ENCODE measurements at places on chromosomes 5 and 9.

- DNase-seq: no peak
Observed at GRCh38 chr5:131357739-131358561, 94.1 kb downstream of the CDC42SE2 start.

DNA sequence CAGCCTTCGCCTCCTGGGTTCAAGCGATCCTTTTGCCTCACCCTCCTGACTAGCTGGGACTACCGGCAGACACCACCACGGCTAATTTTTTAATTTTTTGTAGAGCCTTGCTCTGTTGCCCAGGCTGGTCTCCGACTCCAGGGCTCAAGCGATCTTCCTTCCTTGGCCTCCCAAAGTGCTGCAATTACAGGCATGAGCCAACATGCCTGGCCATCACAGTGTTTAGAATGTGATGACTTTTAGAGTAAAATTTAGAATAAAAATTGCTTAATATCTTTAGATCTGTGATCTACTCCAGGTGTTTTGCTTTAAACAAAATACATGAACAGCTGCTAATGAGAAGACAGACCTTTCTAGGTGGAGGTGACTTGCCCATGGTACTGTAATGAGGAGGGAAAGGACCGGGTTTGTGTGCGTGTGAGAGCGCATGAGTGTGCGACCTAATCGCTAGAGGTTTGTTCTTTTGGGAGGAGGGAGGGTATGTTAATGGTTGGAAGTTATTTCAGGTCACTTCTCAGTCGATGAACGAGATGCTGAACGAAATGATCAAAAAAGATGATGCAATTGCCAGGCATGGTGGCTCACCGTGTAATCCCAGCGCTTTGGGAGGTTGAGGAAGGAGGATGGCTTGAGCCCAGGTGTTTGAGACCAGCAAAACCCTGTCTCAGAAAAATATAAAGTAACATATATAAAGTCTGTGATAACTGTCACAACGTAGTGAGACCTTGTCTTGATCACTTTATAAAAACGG lies 2.0 kb downstream of the CNOT6 start:
- DNase-seq: no peak

GRCh38 chr5:125891061-125891725 lies 532.0 kb upstream of the GRAMD2B start:
- no peak for DNase-seq

GRCh38 chr5:1745796-1746370 lies 53.8 kb downstream of the MRPL36 start:
- DNase-seq: no peak

- no peak for DNase-seq
Observed at GRCh38 chr5:169831331-169831730, 149.0 kb downstream of the INSYN2B start.

- no peak for DNase-seq
Observed at GRCh38 chr5:59768152-59769040, 125.1 kb downstream of the PDE4D start.

GRCh38 chr9:108787690-108788048 lies 68.1 kb downstream of the ACTL7B start:
- DNase-seq: peak; percentile 8

DNA sequence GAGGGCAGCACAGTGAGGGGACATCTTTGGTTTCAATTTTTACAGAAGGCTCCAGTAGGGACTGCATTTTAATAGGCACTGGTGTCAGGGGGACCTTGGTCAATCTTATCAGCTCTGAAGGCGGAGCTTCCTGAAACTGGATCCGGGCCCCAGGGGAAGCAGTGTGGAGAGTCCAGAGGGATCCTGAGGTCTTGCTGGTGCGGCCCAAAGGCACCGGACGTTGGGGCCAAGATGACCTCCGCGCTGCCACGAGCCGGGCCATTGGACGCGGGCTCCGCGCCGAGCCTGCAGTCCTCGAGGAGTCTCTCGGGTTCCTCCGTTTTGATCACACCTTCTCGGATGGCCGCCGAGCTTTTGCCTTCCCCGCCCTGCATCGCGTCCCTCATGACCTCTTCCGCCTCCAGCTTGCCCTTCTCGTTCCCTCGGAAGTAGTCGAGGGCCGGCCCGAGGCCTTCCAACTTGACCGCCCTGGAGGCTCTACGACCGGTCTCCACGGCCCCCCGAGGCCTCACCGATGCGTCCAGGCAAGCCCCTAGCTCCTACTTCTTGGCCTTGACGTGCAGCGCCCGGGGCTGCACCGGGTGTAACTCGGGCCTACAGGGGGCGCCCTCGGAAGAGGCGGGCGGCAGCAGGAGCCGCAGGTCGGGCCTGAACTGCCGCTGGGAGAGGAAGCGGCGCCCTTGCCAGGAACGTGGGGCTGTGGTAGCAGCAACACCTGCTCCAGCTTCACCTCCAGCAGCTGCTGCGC lies 18.8 kb downstream of the C5orf52 start:
- no peak for DNase-seq

- no peak for DNase-seq
Observed at GRCh38 chr9:71663931-71664459, 104.3 kb downstream of the CEMIP2 start.

DNA sequence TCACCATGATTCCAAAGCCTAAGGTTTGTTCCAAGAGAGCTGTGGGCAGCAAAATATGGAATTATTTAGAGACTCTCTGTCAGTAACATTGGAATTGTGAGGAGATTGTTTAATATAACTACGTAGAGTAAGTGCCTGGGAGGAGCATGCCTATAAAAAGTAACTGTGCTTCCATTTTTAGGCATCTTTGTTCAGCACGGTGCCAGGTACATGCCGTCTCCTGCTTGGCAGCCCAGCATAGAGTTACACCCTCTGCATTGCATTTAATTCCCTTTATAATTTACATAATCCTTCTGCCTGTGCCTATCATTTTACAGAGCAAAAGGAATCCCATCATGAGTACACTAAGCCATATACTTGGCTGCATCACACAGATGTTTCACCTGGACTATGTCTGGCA lies 32.1 kb upstream of the ALDH1A1 start:
- DNase-seq: peak; percentile 23

- DNase-seq: no peak
Observed at GRCh38 chr9:80952363-80952922, 736.9 kb downstream of the TLE1 start.

GRCh38 chr5:38543074-38543473 lies 13.4 kb downstream of the LIFR start:
- no peak for DNase-seq

DNA sequence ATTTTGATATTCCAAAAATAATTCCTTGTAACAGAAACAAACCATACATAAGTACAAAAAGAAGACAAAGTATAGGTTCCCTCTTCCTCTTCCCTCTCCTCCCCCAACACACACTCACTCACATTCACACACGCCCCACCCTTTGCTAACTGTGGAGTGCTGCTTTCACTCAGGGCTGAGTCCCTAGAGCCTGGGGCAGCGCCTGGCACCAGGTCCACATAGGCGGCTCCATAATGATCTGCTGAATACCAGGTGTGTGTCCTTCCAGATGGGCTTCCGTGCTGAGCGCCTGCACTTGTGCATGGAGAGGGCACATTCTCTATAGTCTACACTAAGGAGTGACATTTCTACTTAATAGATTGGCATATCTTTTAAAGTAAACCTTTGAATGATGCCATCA lies 3.7 kb downstream of the SEMA4D start:
- no peak for DNase-seq

- no peak for DNase-seq
Observed at GRCh38 chr9:128479262-128479661, 23.5 kb downstream of the ODF2 start.

DNA sequence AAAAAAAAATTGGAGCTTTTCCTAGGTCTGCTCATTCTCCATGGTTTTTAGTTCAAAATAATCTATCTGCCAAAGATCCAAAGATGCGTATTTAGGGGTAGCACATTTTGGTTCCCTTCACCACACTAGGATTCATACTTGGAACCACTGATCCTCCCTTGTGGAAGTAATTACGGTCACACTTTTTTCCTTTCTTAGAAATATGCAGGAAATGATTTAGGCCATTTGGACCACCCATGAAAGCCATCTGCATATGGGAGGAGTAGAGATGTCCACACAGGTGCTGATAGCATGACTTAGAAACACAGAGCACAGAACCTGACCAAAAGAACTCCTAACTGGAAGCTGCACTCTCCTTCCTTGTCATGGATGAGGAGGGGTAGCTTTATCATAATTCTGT lies 105.9 kb upstream of the RAI14 start:
- no peak for DNase-seq

DNA sequence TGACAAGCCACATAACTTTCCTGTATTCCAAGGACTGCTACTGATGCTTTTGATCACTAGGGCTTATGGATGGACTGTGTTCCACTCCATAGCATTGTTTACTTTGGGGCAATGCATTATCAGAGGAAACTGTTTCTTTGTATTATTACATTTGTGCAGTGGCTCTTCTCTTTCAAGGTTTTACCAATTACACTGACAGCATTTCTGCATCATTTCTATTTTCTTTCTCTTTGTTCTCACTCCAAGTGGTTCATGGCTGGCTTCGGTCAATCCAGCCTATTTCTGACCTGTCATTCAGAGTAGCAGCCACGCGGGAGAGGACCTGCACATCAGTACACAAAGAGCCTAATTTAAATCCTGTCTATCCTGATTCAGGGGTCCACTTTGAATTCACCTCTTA lies 711.0 kb downstream of the TLE4 start:
- no peak for DNase-seq

DNA sequence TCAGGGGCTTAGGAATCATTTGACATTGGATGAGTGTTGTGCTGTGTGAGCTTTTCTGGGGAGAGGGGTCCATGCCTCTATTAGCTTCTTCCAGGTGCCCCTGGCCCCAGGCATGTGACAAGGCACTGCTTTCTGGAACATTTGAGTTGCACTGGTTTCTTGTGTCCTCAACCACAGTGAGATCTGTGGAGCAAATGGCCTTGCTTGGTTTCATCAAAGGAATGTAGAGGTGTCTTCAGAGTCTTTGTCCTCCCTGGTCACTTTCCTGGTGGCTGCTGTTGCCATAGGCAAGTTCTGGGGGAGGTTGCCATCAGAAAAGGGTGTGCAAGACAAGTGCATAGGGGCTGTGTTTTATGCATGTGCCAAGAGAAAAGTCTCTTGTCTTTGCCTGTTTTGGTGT lies 157.5 kb downstream of the MACROH2A1 start:
- no peak for DNase-seq

DNA sequence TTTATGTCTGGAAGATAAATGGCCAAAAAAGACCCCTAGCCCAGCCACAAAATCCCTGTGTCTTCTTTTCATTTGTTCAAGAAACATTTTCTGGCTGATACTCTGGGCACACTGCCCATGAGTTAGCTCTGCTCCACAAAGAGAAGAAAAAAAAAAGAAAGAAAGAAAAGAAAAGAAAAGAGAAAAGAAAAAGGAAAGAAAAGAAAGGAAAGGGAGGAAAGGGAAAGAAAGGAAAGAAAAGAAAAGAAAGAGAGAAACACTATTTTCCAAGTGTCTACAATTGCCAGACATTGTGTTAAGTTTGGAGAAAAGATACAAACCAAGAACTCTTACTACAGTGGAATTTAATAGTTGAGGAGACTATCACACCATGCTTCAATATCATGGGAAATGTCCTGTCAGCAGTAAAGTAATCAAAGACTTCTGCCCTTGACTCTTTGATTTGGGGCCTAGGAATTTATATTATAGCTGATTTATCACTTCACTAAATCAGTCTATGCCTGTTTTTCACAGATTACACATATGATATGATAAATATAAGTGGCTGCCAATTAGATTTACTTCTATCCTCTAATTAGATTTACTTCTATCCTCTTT lies 3.0 kb downstream of the TRMO start:
- DNase-seq: no peak

DNA sequence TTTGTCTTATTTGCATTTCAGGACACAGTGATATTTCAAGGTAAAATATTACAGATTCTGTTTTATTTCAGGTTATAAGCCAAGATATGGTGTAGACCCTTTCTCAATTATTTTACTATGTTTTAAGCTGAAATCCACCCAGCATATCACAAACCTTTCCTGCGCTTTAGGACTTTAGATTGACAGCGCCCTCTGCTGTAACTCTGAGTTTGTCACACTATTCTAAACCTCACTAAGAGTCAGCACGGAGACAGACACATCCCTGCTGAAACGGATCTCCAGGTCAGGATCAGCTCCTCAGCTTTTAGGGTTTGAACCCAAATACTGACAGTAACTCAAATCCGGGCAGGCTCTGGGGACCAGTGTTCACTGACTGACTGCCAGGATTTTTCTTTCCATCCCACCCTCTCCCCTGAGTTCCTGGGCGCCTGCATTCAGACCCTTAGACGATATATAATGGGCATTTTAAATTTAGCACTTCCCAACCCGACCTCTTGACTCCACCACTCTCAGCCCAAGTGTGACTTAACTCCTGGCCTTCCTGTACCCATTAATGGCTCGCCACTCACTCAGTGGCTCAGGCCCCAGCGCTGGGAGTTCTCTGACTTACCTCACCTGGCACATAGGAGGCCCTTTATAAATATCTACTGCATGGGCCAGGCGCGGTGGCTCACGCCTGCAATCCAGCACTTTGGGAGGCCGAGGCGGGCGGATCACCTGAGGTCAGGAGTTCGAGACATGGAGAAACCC lies 33.5 kb downstream of the TLX3 start:
- no peak for DNase-seq

- DNase-seq: peak; percentile 66
Observed at GRCh38 chr5:65100911-65101631, 332.3 kb downstream of the CWC27 start.

DNA sequence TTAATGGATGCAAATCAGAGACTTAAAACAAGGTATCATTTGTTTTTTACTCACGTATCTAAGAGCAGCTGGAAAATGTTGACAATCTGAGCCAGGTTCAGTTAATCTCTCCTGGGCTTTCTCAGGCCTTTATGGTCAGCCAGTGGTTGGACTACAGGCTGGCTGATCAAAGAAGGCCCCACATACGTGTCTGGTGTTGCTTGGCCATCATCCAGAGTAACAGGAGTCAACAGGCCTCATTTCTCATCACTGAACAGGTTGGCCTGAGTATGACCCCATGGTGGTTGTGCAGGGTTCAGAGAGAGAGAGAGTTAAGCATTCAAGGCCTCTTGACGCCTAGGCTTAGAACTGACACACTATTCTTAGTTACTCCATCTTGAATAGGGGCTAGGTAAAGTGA lies 97.0 kb upstream of the VLDLR start:
- DNase-seq: no peak

DNA sequence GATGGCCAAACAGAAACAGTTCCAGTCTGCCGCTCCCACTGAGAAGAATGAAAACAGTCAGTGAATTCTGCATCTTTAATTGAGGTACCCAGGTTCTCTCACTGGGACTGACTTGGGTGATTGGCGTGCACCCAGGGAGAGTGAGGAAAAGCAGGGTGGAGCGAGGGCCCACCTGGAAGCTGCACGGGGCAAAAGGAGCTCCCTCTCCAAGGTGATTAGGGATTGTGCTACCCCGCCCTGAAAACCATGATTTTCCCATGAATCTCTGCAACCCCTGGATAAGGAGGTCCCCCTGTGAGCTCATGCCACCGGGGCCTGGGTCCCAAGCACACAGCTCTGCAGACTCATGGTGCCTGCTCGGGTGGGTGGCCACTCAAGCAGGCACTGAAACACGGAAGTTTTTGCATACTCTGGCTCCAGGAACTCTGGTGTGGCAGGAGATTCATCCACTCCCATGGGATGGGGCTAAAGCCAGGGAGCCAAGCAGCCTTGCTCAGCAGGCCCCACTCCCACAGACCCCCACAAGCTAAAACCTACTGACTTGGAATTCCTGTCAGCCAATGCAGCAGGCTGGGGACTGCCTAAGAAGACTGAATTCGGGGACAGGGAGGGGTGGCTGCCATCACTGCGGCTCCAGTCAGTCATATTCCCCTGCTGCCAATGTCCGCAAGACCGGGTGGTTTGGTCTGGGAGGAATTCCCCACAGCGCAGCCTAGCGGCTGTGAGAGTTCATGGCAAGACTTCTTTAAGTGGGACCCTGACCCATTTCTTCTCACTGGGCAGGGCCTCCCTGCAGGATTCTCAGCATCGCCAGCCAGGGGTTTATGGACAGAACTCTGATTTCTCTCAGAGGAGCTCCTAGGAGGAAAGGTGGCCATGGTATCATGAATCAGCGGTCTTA lies 652.2 kb upstream of the RGMB start:
- DNase-seq: no peak
